ENCODE measurements at places on chromosomes 1 and 21.
A peak's percentile ranks its signal among the peaks of the same experiment; 100 is the strongest.

DNA sequence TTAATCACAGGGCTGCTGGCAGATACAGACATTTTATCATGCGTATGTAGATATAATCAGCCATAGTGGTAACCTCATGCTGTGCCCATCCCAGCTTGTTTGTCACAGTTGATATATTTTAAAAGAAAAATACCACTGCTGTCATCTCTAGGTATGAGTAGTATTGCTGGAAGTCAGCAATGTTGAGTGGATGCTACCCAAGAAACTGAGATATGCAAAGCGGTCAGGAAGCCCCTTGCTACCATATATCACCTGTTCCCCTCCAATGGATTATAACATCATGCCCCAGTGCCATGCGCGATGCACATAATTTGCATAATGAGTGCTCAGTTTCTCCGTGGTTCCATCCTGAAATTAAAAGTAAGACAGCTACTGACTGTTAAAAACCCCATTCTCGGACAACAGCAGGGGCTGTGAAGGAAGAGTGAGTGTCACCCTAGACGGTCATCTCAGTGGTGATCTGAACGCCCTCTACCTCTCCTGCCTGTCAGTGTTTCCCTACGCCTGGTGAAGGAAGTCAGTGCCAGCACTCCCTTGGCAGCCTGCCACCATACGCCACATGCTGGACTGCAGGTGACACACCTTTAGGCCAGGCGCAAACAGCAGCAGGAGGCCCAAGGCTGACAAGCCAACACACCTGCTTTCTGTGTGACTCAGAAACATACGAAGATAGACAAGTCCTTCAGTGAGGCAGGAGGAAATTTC, 2.7 kb downstream of the IL10RB start:
- no peak for DNase-seq

DNA sequence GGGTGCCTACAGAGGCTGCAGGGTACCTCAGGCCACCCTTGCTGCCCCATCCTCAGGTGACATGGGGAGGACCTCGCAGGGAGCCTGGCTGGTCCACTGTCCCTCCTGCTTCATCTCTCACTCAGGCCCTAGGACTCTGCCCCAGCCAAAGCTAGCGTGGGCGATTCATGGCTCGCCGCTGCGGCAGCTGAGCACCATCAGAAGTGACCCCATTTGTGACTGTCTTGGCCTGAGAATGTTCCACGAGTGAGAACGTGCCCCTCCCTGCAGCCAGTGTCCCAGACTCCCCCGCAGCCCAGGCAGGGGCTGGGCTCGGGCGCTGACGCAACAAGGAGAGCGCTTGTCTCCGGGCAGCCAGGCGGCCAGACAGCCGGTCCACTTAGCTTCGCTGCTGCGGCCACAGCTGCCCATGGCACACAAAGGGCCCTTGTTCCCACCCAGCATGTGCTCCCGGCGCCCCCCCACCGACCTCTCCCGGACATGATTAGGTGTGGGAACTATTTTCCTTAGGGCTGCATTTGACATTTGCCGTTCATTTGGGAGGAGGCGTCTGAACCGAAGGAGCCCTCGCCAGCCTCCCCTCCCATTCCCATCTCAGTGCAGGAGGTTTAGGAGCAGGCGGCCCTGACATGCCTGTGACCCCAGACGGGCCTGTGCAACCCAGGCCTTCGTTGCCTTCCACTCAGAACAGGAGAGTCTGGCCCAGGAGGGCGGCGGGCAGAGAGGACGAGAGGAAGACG, 19.3 kb upstream of the POFUT2 start:
- no peak for DNase-seq

GRCh38 chr1:116569776-116570357, 959 bp downstream of the CD58 start:
- DNase-seq, result peak; percentile 35

DNA sequence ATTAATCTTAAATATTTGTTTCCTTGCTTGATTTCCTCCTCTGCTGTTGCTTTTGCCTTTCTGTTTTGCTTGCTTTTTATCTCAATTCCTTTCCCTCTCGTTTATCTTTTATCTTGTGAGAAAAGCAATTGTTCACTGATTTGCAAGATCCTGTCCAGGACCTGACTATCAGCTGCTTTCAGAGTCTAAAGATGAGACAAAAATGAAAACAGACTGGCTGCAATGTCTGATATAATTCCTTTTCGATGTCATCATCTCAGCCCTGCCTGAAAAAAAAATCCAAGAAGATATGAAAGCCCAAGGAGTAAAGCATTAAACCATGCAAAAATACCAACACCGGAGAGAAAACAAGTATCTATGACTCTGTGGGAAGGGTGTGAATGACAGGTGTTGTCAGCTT, 225.5 kb downstream of the PATJ start:
- no peak for DNase-seq

- DNase-seq, result no peak
These were observed 24.5 kb downstream of the TMPRSS2 start for GRCh38 chr21:41483415-41483814.

- no peak for DNase-seq
These were observed 26.3 kb upstream of the TCEA3 start for GRCh38 chr1:23450894-23451293.

GRCh38 chr1:109274533-109275476, 8.1 kb downstream of the PSRC1 start:
- no peak for DNase-seq

GRCh38 chr1:111723091-111723806, 15.9 kb downstream of the INKA2 start:
- no peak for DNase-seq

GRCh38 chr1:63261736-63262458, 60.5 kb upstream of the FOXD3 start:
- DNase-seq, result peak; percentile 72

GRCh38 chr1:175208773-175209492, 16.4 kb upstream of the KIAA0040 start:
- peak; percentile 35 for DNase-seq

DNA sequence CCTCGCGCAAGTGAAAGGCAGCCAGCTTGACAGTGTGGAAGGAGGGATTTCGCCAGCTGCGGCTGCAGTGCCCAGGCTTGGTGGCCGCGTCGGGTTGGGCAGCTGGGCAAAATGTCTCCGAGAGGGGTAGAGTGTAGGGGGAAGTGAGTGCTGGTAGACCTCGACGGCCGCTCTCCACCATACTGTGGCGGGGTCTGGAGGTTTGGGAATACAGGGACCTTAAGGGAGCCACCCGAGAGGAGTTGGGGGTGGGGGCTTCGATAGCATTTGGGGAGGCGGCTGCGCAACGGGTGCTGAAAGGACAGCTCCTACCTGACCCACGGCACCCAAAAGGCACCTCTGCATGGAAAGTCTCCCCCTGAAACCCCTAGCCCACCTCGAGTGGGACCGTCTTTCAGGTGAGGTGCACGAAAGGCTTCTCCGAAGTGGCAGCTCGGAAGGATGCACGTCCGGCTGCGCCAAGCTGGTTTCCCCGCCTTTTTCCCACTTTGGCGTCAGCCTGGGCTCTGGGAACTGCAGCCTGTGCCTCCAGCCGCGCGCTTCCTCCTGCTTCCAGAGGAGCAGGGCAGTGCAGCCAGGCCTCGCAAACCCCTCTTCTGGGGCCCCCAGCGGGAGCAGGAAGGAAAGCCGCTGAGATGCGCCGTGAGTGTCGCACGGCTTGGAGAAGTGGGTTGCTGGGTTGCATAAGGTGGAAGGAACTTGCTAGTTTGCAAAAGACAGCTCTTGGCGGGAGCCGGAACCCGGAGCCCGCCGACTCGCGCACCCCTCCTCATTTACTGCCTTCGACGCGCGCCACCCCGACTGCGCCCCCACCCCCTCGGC, 531 bp upstream of the HMGN2 start:
- DNase-seq, result peak; percentile 92

GRCh38 chr1:62625415-62625814, 28.1 kb downstream of the ANGPTL3 start:
- DNase-seq, result no peak

DNA sequence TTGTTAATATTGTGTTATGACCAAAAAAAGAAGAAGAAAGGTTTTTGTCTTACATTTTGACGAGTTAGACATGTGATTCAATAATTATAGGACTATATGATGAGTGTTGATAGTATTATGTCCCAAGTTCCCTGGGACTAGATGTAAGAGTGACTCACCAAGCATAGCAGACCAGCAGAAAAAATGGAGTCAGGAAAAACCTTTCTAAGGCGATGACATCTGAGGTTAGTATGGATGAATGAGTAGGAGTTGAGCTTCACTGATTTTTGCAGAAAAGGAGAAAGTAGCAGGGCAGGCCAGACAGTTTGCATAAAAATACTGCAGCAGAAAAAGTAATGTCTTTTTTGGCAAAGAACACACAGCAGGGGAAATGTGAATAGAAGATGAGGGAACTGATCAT, 1041.3 kb upstream of the ADGRL4 start:
- DNase-seq, result no peak

Measured in AML-193 (cell line).